ENCODE measurements at places on chromosomes 7 and 10.
A peak's percentile ranks its signal among the peaks of the same experiment; 100 is the strongest.

GRCh38 chr10:95613330-95613729, 43.2 kb downstream of the ALDH18A1 start:
- no peak for DNase-seq

DNA sequence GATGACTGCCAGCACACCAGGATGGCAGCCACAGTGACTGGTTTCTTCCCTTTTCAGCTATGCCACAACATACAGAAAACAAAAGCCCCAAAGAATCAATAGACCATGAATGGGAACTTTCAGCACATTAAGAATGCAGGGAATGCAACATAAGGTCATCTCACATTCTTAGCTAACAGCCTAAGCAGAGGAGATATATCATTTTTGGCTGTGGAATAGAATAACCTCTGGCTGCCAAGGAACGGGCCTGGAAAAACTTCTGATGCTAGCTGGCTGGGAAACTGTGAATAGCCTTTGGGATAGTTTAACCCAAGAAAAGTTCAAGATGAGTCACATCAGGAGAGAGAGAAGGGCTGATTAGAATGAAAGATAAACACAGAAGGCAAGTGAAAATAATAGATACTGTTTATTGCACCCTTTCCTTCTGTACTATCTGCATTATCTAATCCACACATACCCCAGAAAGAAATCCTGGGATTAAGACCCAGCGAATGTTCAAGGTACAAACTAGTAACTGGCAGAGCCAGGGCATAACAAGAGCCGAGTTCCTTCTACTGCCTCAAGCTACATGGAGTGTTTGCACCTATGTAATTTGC, 169.2 kb downstream of the SEMA3A start:
- DNase-seq = no peak

- DNase-seq = no peak
Measured at GRCh38 chr10:42981358-42982236, 95.3 kb upstream of the RET start.

DNA sequence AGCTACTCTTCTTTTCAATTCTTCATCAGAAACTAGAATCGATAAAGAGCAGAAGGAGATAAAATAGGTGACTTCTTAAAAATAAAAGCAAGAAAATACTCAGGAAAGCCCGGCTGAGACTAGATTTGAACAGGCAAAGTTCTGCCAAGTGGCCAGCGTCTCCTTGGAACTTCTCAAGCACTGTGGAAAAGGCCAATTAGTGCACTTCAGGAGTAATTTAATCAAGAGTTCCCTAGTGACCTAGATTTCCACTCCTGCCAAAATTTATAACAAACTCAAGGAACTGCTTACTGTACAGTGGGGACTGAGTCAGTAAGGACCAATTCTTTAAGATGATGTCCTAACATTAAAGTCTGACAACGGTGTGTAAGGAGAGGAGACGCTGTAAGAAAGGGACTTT, 57.3 kb downstream of the CHCHD3 start:
- no peak for DNase-seq

GRCh38 chr7:12529971-12530710, 40.4 kb upstream of the SCIN start:
- DNase-seq = no peak

DNA sequence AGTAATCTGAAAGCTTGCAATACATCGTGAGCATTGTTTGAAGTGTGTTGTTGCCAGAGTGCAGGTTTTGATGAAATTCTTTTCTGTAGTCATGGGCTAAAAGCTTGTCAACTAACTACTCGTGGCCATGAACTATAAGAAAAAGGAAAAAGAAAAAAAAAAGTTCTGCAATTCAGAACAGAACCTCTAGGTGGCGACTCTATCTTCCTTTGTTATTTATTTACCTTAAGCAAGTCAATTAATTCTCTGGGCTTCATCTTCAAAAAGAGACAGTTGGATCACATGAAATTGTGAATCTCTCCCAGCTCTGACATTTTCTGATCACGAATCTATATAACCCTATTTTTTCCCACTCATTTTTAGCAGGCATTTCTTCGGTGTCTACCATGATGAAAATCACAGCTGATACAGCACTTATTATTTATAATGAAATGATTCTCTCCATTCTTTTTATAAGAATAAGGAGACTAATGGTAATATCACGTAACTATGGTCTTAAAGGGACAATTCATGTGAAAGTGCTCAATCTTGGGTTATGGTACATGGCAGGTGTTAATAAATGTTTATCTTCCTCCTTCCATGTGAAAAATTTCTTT, 18.8 kb downstream of the TMEM196 start:
- DNase-seq = peak; percentile 21

DNA sequence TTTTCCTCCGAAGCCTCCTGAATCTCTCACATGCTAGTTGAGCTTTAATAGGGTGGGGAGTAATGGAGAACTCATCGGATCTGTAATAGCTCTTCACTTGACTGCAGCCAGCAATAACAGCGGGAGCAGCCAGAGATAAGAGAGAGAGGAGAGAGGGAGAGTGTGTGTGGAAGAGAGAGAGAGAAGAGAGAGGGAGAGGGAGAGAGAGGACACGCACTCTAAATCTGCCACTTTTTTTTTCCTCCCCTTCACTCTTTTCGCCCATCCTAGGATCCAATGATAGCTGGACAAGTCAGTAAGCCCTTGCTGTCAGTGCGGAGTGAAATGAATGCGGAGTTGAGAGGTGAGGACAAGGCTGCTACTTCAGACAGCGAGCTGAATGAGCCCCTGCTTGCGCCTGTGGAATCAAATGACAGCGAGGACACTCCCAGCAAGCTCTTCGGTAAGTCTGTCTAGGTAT, 107.9 kb downstream of the POU6F2 start:
- no peak for DNase-seq

- DNase-seq = no peak
Measured at GRCh38 chr7:54858008-54858692, 99.1 kb upstream of the SEC61G start.

- DNase-seq = no peak
Measured at GRCh38 chr7:84548366-84549365, 354.1 kb upstream of the SEMA3A start.

GRCh38 chr10:19659920-19660655, 156.1 kb upstream of the PLXDC2 start:
- DNase-seq = no peak

DNA sequence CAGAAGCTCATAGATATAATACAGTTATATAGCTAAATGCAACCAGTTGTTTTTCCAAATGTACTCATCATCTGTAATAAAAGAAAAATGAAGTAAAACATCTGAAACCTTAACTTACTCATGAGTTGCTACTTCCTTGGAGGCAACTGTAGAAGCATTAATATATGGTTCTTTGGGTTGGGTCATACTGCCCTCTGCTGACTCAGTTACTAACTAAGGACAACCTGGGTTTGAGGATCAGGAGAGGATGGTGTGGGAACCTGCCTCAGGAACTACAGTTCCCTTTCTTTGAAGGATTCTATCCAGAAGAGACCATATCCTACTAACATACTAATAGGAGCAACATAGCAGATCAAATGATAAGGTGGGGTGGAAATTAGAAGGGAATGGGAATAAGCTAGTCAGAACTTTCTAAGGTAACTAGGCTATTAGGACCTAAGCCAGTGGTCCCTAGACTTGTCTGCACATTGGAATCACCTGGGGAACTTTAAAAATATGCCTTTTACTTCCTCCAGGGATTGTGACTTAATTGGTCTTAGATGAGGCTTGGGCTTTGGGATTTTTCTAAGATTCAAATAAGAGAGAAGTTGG, 20.7 kb downstream of the COX15 start:
- DNase-seq = peak; percentile 81

DNA sequence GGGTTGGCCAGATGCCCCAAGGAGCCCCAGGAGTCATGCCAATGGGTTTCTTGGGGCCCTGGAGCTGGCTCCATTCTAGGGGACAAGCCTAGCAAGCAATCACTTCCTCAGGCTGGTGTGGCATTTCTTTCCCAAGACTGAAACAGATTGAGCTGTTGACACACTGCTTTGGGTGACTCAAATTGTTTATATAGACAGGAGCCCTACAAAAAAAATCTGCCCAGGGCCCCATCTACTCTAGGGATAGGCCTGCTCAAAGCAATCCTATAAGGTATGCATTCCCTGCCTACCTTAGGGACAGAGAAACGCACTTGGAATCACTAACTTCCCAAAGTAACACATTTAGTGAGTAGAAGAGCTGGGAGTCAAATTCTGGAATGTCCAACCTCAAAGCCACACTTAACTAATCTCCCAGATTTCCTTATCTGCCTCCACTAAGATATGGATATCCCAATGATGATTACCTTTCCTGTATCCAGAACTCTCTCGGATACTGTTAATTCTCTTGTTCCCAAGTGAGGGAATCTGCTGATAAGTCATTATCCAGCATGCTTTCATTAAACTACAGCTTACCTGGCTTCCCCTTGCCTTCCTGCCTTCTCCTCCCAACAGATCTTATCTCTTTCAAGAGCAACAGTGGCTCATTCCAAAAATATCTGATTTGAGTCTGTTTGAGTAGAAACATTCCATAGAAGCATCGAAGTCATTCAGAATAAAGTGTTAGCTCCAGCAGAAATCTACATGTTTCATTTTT, 3.1 kb downstream of the ABLIM1 start:
- DNase-seq = no peak

GRCh38 chr7:91330191-91330808, 66.1 kb downstream of the FZD1 start:
- no peak for DNase-seq

DNA sequence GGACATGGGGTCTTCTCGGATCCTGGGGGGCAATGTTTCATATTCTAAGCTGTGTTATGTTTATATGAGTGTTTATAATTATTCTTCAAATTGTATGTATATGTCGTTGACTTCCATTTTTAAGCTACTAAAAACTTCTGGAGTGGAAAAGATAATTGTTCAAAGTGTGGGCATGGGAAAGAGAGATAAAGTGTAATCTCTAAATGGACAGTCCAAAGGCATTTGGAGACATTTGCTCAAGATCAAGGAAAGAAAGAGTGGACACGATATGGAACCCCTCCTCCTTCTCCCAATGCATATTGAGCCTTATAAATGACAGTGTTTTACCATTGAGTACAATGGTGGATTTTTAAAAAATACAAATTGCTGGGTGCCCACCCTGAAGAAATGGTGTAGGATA, 81.1 kb downstream of the SDHAF3 start:
- no peak for DNase-seq

- DNase-seq = peak; percentile 40
Measured at GRCh38 chr7:129949292-129950133, 3.2 kb downstream of the UBE2H start.

DNA sequence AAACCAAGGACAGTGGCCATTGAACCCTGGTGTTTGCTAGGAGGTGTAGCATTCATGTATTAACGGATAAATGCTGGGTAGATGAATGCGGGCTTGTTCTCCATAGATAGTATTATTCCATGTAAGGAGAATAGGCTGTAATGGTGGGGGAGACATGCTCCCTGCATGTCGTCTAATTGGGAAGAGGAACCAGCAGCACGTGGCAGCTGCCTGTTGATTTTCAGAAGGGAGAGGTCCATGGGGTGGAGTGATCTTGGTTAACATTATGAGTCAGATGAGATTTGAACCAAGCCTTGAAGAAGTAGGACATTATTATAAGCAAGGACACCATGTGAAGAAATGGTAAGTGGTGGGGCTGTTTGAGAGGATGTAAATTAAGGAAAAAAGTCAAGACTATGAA, 112.5 kb downstream of the WNT2 start:
- peak; percentile 5 for DNase-seq

GRCh38 chr10:22271786-22272185, 44.4 kb upstream of the COMMD3 start:
- DNase-seq = no peak

- DNase-seq = no peak
Measured at GRCh38 chr10:86753638-86754434, 2.6 kb upstream of the BMPR1A start.

GRCh38 chr10:4771554-4772201, 54.3 kb upstream of the AKR1E2 start:
- DNase-seq = no peak

GRCh38 chr7:32390210-32390609, 100.0 kb downstream of the LSM5 start:
- no peak for DNase-seq

- DNase-seq = no peak
Measured at GRCh38 chr10:32234471-32234870, 112.5 kb downstream of the EPC1 start.

DNA sequence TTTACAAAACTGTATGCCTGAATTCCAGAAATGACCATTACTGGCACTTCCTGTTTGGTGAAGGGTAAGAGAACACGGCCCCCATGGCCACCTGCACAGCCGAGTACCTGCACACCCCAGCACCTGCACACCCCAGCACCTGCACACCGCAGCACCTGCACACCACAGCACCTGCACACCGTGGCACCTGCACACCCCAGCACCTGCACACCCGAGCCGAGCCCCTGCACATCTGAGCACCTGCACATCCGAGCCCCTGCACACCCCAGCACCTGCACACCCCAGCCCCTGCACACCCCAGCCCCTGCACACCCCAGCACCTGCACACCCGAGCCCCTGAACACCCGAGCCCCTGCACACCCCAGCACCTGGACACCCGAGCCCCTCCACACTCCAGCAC, 243.5 kb downstream of the DNAJB6 start:
- no peak for DNase-seq

- DNase-seq = no peak
Measured at GRCh38 chr10:43605850-43606322, 352 bp upstream of the ZNF485 start.
